ENCODE measurements at places on chromosomes 2 and 18.
A peak's percentile ranks its signal among the peaks of the same experiment; 100 is the strongest.

DNA sequence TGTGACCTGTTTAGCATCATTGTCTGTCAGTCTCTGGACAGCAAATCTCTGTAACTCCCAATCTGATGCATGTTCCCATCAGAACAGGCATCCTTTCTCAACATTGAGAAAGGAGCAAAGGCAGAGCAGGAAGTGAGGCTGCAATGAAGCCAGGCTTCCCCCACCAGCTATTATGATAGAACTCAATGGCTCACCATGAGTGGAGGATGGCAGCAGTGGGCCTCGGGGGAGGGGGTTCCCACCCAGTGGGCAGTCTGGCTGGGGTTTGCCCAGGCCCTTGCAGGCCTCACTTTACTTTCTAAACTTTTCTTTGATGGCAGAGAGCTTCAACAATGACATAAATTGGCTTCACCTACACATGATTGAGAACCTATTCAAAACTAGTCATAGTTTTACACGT is 240.6 kb upstream of the CXCR4 start:
- no peak for DNase-seq

DNA sequence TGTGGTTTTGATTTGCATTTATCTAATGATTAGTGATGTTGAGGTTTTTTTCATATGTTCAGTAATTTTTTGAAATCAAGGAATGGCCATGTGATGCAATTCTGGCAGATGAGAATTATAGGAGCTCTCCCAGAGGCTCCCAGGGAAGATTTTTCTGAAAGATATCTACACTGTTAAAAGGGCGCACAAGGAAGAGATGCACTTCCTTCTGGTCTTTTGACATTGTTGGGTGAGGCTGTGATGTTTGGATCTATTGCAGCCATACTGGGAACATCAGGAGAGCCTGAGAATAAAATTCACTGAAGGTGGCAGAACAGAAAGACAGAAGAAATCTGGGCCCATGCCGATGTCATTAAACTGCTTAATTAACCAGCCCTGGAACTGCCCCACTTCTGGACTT is 108.5 kb downstream of the DDX1 start:
- no peak for DNase-seq

DNA sequence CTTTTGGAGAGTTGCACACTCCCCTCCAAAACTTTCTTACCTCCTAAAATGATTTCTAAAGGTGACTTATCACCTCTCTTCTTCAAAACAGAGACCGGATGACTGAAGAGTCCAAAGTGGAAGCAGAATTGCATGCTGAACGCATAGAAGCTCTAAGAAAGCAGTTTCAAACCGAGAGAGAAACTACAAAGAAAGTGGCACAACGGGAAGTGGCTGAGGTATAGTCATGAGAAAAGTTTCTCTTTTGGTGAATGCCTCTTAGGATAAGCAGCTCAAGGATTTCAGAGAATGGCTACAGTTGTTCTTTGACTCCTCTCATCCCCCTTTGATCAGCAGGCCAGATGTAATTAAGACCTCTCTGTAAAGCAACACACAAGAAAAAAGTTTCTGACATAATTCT is 73.6 kb downstream of the GTF3C3 start:
- DNase-seq, result no peak

DNA sequence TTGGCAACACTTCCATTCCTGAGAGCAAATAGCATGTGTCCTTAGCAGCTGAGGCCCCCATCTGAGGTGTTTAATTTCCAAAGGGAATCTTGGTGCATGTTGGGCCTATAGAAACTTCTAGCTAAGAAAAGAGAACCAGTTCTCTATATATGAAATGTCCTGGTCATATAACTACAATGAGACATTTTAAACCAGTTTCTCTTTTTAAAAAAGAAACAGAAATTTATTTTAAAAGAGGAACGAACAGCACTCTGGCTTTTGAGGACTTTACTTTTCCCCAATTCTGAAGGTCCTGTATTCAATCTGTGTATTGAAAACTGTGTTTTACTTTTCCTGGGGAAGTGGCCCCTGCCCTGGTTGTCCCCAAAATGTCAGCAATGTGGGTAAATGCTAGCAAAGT is 309.5 kb upstream of the STON1 start:
- no peak for DNase-seq

GRCh38 chr2:61363580-61363979 is 107.3 kb downstream of the USP34 start:
- DNase-seq, result no peak

DNA sequence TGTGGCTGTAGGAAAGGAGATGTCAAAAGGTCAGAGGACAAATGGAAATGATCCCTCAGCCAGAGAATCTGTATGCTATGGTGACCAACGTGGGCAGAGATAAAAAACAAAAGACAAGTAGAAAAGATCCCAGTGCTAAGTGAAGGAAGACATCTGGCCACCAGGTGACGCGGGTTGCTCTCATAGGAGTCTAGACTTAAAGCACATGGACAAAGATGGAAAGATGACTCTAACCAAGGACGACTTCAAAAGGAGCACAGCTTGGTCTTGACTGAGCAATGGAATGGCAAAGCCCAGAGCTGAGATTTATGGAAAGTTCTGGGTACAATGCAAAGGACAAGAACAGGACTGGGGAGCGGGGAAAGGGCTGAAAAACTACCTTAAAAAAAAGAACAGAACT is 96.8 kb downstream of the CLIP4 start:
- no peak for DNase-seq

DNA sequence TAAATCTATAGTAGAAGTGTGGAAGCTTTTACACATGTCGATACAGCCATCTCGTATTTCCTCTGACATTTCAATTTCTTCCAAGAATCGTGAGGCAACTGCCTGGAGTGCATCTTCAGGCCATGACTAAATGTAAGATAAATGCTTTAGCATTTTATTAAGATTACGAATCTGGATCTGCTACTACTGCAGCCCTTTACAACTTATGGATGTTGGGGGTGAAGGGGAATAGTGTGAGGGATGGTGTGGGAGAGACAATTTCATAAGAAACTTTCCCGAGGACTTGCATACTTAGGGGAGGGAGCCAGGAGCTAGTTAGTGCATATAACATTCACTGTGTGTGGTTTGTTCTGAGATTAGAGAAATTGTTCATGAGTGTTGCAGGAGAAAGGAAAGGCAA is 204.8 kb downstream of the SLC39A10 start:
- DNase-seq, result no peak

DNA sequence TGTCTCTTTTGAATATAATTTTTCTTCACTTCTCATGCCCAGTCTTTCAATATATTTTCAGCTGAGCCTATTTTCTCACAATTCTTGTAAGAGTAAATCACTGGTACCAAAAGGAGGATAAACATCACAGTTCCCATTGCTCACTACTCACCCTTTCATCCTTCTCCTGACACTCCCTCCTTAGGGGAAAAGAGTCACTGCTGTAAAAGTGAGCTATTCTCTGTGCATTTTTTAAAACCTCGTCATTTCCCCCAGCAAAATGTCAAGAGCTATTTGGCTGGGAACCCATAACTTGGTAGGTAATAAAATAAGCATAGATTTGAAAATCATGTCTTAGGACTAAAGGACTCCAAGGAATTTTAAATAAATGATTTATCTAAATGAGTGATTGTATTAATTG is 340.1 kb upstream of the GYPC start:
- DNase-seq, result no peak

GRCh38 chr2:152189622-152190495 is 14.3 kb upstream of the STAM2 start:
- DNase-seq, result peak; percentile 70

DNA sequence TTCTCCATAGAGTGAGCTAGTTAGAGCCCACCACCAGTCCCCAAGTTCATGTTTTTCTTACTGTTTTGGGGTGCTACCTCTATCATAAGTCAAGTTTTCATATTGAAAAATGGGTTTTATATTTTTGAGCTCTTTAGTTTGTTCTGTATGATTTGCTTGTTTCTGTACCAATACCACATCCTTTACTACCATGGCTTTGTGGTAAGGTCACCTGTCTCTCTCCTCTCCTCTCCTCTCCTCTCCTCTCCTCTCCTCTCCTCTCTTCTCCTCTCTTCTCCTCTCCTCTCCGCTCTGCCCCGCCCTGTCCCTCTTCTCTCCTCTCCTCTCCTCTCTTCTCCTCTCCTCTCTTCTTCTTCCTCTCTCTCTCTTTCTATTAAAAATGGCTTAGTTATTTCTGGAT is 22.1 kb upstream of the LBH start:
- no peak for DNase-seq

GRCh38 chr2:63993871-63994270 is 25.4 kb downstream of the VPS54 start:
- DNase-seq, result no peak

DNA sequence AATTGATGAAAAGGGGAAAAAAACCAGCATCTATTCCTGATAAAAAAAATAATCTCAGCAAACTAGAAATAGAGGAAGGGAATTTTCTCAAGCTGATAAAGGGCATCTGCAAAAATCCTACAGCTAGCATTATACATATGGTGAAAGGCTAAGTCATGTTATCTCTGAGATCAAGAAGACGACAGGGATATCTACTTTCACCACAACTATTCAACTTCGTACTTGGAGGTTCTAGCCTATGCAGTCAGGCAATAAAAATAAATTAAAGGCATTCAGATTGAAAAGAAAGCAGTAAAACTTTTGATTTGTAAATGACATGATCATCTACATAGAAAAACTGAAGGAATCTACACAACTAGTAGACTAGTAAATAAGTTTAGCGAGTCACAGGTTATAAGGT is 58.2 kb downstream of the CAB39 start:
- no peak for DNase-seq

DNA sequence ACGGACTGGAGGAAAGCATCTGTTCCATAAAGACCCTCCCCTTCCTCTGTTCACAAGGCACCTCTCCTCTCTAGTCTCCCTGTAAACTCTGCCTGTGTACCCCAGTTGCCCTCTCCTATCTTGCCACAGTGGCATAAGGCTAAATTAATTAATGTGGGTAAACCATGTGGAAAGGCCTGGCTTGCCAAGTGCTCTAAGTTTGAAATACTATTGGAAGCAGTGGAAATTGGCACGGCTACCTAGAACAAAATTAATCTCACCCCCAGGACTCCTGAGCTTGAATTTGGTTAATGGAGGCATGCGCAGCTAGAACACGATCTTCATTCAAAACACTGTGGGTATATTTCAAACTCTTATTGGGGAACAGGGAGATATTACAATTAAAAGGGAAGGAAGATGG is 19.2 kb upstream of the SLC14A2 start:
- no peak for DNase-seq

DNA sequence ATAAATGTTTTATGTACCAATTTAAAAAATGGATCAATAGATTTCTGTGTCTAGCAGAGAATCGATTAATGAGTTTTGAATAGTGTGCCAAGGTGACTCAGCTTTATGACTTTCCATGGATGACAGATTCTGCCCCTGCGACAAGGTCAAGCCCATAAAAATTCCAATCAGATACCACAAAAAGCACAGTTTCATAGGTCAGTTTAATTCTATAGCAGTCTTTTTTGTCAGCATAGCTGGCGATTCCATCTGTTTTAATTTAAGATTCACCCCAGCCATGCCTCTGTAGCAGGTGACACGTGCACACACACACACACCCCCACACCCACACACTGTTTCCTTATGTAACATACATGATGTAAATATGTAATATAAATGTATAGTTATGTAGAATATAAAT is 28.9 kb downstream of the RAB31 start:
- DNase-seq, result no peak

DNA sequence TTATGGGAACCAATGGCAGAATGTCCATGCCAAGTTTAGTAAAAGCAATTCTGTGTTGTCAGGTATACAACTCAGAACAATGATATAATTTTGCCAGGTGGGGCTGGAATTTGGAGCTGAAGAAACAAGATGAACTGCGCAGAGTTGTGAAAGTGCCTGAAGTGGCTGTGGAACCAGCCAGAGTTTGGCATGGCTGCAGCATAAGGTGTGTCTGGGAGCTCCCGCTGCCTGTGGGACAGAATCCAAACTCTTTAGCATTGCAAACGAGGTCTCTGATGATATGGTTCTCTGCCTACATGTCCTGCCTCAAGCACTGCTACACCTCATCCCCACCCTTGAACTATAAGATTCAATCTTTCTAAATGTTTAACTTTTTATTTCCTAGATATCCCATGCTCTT is 909.7 kb downstream of the EPHA4 start:
- DNase-seq, result no peak

- no peak for DNase-seq
These were observed 150.1 kb downstream of the ANTXR1 start for GRCh38 chr2:69163109-69163508.

DNA sequence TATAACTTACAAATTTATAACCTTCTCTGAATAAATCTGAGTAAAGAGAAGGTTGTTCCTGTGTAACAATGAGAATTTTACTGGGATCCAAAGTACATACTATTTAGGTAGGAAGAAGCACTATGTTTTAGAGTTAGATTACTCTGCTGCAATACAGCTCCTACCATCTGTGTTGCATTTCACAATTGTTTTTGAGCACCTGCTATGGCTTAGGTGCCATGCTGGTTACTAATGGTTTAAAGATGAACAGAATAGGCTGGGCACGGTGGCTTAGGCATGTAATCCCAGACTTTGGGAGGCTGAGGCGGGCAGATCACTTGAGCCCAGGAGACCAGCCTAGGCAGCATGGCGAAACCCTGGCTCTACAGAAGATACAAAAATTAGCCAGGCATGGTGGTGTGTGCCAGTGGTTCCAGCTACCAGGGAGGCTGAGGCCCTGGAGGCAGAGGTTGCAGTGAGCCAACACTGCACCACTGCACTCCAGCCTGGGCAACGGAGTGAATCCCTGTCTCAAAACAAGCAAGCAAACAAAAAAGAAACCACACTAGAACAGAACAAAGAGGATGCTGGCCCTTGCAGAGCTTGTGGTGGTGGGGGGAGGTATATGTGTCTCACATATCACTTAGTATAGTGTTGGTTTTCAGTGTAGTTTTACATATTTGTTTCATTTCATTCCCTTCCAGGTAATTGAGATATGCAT is 56.7 kb downstream of the SPTBN1 start:
- DNase-seq, result no peak

- no peak for DNase-seq
These were observed 75.8 kb downstream of the ACTR3 start for GRCh38 chr2:113965644-113966043.

GRCh38 chr2:178187861-178188260 is 6.5 kb upstream of the OSBPL6 start:
- DNase-seq, result no peak

GRCh38 chr18:70333316-70333715 is 44.5 kb downstream of the SOCS6 start:
- no peak for DNase-seq

- peak; percentile 19 for DNase-seq
These were observed 43.0 kb downstream of the CROCC2 start for GRCh38 chr2:240948905-240949790.

Data from femur (tissue), 1 donor.